GM04504 (cell line): ENCODE measurements at places on chromosomes 13 and 19.
A peak's percentile ranks its signal among the peaks of the same experiment; 100 is the strongest.

DNA sequence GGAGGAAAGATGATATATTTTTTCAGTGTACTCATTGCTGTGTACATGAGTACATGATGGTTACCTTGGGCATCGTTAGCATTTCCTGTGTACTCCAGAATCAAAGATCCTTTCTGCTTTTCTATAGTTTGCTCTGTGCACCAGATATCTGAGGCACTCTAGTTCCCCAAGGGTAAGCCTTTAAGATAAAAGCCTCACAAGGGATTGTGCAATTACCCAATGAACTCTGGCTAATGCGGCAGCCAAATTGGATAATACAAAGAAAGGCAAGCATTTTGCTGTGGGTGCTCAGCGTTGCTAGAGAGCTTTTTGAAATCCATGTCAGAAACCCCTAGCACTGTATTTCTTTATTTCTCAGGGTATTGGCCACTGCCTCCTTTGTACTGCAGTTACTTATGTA is 2.9 kb downstream of the CYSLTR2 start:
- DNase-seq, result no peak

- DNase-seq, result no peak
These were observed 108.1 kb downstream of the GADD45B start for GRCh38 chr19:2584002-2584401.

GRCh38 chr13:93700115-93700514 is 473.5 kb downstream of the GPC6 start:
- no peak for DNase-seq

DNA sequence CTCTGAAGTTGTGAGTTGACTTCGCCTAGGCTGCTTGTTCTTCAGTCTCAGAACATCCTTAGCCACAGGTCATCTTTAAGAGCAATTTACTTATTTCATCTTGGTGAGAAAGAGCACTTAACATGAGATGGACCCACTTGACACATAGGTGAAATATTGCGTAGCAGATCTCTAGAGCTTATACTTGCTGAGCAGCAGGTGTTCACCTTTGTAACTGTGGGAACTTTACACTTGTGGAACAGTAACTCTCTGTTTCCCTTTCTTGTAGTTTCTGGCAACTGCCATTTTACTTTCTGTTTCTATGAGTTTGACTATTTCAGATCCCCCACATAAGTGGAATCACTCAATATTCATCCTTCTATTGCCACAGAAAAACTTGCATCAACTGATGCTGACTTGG is 95.7 kb downstream of the SLC10A2 start:
- DNase-seq, result no peak

DNA sequence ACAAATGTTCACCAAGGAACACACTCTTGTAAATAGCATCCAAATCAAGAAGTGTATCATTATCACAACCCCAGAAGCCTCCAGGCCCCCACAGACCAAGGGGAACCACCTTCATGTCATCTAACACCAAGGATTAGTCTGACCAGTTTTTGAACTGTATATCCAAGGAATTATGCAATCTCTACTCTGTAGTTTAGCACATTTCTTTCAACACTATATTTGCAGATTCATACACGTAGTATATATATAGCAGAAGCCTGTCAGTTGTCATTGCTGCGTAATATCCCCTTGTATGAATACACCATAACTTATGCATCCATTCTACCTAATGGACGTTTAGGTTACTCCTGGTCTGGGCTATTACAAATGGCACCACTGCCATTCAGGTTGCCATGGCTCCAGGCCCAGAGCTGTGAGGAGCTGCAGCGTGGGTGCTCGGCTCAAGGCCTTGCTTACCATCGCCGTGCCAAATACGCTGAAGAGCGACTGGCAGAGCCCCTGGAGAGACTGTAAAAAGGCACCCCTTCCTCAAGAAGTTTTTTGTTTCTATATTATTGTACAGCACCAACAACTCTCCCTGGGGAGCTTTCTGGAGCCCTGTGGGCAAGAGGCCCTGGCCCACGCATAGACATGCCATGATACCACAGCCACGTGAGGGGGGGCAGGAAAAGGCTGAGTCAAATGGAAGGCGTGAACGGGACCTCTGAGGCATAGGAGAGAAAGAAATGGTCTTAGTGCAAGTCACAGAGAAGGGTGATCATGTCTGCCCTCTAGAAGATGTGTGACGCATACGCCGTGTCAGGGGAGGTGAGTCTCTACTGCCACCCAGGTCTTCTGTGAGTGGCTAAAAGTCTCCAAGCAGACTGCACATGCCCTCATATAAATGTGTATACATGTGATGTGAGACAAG is 10.8 kb downstream of the LATS2 start:
- DNase-seq, result no peak

DNA sequence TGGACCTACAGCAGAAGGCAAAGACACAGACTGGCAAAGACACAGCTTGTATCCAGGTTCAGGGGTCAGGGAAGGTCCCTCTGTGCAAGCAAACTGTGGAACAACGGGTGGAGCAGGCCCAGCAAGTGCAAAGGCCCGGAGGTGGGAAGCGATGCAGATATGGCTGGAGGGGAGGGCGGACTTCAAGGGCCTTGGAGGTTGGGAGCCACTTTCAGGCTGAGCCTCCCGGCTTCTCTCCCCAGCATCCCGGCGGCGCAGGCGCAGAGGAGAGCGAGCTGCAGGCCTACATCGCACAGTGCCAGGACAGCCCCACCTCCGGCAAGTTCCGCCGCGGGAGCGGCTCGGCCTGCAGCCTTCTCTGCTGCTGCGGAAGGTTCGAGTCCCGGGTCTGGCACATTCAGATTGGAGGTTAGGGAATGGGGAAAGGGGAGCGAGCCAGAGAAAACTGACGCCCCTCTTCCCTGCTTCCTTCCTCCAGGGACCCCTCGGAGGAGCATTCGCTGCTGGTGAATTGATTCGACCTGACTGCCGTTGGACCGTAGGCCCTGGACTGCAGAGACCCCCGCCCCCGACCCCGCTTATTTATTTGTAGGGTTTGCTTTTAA is 2.1 kb upstream of the PNPLA6 start:
- DNase-seq, result no peak

DNA sequence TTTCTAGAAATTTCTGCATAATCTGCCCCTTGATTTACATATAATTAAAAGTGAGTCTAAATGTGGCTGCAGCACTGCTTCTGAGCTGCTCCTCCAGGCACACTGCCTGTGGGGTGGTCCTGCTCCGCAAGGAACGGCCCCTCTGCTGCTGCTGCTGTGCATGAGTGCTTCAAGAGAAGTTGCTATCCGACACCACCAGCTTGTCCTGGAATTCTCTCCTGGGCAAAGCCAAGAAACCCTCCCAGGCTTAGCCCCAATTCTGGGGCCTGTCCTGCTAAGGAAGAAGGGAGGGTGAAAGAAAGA is 7.5 kb upstream of the PDCD5 start:
- no peak for DNase-seq

GRCh38 chr19:1961000-1961883 is 20.3 kb downstream of the CSNK1G2 start:
- DNase-seq, result no peak

DNA sequence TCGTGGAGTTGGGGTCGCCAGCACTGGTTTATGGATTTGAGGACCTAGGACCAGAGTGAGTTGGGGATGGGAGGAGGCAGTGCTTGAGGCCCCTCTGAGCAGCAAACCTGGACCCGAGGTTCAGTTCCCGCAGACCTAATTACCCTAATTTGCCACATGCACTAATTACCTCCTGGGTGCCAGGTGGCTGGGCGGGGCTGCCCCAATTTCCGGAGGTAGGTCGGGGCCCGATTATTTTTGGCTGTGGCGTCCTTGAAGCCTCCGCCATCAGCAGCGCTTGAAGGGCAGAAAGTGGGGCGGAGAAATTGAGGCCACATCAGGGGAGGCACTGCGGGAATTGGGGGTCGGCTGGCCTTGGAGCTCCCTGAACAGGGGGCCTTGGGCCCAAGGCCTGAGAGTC is 5.9 kb upstream of the HOMER3 start:
- DNase-seq, result no peak

DNA sequence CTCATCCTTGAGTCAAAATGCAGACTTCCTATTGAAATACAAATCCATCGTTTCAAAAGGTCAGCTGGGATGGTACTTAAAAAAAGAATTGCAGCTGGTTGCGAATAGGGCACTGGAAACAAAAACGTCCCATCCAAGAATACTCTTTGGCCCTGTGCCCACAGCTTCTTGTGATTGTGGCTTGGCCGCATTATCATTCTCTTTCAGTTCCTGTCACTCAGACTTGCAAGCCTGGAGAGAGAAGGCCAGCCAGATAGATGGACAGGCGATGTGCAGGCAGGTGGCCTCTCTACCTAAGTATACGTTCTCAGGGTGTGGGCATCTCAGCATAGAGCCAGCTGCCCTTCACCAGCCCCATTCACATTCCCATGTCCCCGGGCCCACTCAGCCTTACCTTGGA is 208.5 kb upstream of the ZNF536 start:
- DNase-seq, result no peak

- DNase-seq, result no peak
These were observed 88.1 kb downstream of the SCGB2B2 start for GRCh38 chr19:34588846-34589245.

DNA sequence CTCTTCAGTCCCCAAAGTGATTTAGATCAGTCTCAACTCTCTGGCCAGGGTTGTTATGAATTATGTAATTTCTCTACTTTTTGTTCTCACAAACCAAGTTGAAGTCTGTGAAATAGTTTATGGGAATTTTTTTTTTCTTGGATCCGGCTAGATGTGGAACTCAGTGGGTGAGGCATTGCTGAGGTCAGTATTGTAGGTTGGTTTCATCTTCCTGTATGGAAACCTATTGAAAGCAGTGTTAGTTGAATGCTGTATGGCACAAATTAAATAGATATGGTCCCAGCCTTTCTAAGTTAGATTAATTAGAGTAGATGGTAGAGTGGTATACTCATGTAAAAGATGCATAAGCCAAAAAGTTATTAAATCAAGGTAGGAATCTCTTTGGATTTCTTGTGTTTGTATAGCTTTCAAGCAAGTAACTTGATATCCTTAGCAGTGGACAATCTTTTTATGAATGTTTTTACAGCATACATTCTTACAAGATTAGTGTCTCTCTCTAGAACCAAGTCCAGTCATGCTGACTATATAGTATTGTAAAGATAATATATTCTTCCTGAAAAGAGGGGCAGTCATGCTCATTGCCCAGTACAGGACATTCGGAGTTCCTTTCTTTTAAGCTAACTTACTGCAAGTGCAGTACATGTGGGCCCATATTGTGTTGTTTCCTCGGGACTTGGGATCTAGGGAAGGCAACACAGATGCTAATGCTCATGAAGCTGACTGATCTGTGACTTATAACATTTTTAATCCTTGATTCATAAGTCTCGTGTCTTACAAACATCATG is 2541.1 kb downstream of the PCDH9 start:
- DNase-seq, result peak; percentile 20

- no peak for DNase-seq
These were observed 30.6 kb downstream of the CERS1 start for GRCh38 chr19:18865106-18865972.

GRCh38 chr13:93235258-93236015 is 8.8 kb downstream of the GPC6 start:
- peak; percentile 75 for DNase-seq

DNA sequence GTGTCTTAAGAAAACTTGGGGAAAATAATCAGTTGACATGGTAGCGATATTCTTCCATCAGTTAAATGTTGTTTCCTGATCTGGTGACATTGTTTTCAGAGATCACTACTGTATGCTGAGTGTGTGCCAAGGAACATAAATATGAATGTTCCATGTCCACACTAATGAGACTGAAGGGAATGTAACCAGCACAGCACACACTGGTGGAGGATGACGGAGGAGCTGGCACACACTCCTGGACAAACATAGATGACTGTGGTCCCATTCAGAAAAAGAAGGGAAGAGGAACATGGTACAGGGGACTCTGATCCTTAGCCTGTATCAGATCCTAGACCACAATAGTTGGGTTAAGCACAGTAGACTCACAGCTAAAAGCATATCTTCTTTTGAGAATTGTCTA is 574.8 kb downstream of the MYO16 start:
- no peak for DNase-seq

DNA sequence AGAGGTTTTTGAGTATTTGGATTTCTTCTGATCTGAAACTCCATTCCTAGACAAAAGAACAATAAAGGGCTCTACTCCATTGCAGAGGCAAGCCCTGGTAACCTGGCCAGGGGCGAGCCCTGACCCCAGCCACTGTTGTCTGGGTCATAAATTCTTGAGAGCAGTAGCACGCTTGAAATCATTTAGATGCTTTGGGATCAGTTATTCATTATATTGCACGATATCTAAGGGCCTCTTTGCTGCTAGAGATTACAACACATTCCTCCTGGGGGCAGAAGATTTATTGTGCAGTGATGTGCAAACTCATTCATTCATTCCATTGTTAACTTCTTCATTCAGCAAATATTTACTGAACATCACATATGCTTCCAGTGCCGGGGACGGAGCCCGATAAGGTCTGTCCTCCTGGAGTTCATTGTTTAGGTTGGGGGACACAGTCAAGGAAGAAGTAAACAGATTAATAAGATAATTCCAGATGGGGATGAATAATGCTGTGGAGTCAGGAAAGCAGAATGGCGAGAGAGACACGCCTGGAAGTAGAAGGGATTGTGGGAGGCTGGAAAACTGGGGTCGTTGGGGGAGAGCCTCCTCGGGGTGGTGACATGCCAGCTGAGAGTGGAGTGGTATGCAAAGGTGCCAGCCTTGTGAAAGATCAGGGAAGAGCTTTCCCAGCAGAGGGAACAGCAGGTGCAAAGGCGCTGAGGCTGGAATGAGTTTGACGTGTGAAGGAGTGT is 34.9 kb downstream of the SIPA1L3 start:
- no peak for DNase-seq

DNA sequence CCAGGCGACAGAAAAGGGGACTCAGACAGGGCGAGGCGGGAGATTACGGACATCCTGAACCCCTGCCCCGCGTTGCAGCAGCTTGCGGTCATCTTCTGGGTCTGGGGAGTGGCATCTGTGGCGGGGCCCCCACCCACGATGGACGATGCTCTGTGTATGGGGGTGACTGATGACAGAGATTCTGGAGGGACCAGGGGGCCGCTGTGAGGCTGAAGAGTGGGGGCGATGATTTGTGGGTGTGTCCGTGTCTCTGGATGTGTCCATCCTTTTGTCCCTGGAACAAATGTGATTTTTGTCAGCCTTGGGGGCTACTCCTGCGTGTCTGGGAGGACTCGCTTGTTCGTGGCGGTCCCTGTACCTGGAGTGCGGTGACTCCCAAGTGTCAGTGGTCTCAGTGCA is 17.7 kb downstream of the ZNF77 start:
- DNase-seq, result no peak

DNA sequence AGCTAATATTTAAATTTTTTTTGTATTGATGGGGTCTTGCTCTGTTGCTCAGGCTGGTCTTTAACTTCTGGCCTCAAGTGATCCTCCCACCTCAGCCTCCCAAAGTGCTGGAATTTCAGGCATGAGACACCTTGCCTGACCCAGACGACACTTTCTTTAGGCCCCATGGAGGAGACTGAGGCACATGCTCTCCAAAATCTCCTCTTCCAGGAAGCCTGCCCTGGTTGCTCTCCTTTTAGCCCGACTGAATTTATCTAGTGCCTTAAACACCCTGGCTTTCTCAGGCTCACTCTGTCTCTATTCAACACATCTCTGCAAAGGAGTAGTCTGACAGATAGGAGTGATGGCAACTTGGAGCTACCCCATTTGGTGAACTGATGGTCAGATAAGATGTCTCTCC is 18.9 kb downstream of the MYO1F start:
- DNase-seq, result no peak

- no peak for DNase-seq
These were observed 14.2 kb upstream of the LENG8 start for GRCh38 chr19:54434873-54435214.

GRCh38 chr19:5693195-5694166 is 3.4 kb downstream of the RPL36 start:
- DNase-seq, result no peak
